Lower leg skin (tissue), 4 donors: ENCODE measurements at places on chromosomes 11 and 22. TPM values are rescaled to one million over a fixed set of nuclear protein-coding genes. Genes with fewer than 3 reads are reported as not detected.

Gene ASCL2
- total RNA-seq = 33.5 TPM

Gene OR5P2
- 2.8 TPM for total RNA-seq

Gene PHOX2A
- total RNA-seq = not detected

Gene SLC5A12
- not detected for total RNA-seq

Gene ROBO3
- 4.0 TPM for total RNA-seq

Gene ZDHHC5
- total RNA-seq = 72.9 TPM

Gene NRXN2
- total RNA-seq = 7.0 TPM

Gene RBMXL2
- total RNA-seq = not detected

Gene TEX54
- not detected for total RNA-seq

Gene KRTAP5-1
- not detected for total RNA-seq

DNA sequence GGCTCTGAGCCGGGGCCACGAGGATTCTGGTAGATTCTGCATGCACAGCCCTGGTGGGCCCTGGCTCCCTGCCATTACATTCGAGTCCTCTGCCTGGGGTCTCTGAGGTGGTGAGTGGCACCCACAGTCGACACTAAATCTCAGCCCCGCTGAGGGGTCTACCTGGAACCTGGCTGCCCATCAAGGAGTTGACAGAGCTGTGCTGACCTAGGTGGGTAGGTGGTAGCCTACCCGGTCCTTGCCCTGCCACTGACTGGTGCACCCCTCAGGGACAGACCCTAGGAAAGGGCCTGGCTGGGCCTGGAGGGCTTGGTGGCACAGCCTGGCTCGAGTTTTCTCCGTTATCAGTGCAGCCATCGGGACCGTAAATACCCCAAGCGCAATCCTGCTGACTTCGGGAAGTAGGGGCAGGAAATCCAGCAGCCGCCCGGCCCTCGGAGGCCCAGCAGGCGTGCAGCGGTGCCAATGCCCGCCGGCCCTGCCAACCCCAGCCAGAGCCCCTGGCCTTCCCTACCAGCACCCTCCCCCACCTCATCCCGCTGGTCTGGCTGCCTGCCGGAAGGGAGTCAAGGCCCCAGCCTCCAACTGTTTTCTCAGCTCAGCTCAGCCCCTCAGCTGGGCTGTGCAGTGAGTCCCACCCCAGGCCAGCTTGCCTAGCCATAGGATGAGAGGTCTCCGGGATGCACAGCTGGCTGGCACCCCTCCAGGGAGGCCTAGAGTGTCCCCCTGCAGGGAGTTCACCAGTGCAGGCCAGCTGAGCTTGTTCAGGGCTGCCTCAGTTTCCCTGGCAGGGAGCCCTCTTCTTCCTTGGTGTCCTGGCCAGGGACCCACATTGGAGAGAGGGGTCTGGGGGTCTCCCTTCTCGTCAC is 80.4 kb upstream of the KCNQ1OT1 start:
- DNase-seq = peak; percentile 80

- DNase-seq = peak; percentile 97
Measured at GRCh38 chr11:62553080-62553838, 6.7 kb upstream of the AHNAK start.

- DNase-seq = no peak
Measured at GRCh38 chr11:123683428-123684170, 29.2 kb upstream of the SCN3B start.

GRCh38 chr11:67353317-67354074 is at the start of gene POLD4:
TSS of gene POLD4 (minus strand) at chr11:67353546. CDS start at chr11:67353399, 147 bp downstream.
- peak; percentile 98 for DNase-seq

DNA sequence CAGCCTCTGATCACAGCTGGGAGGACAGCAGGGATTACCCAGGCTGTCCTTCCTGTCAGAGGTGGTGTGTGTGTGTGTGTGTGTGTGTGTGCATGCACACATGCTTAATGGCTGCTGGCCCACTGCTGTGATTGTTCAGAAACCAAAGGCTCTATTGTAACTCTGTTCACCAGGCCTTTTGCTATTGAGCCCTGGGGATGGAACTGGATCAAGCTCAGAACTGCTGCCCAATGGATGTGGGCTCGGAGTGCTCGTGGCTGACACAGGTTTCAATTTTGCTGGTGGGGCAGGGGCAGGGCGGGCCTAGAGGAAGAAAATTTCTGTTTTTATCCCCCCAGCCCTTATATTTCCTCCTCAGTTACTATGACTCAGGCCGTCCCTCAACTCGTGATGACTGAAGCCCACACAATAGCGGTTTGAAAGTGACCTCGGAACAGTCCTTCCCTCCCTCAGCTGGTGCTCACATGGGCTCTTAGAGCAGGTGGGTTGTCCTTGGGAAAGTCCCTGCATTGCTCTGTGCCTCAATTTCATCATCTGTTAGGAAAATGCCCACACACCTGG is 359.3 kb downstream of the TENM4 start:
- DNase-seq = no peak

GRCh38 chr11:134978388-134979088 is 566.5 kb upstream of the B3GAT1 start:
- peak; percentile 69 for DNase-seq

GRCh38 chr22:36761553-36762240 is 14.2 kb downstream of the IFT27 start:
- no peak for DNase-seq

DNA sequence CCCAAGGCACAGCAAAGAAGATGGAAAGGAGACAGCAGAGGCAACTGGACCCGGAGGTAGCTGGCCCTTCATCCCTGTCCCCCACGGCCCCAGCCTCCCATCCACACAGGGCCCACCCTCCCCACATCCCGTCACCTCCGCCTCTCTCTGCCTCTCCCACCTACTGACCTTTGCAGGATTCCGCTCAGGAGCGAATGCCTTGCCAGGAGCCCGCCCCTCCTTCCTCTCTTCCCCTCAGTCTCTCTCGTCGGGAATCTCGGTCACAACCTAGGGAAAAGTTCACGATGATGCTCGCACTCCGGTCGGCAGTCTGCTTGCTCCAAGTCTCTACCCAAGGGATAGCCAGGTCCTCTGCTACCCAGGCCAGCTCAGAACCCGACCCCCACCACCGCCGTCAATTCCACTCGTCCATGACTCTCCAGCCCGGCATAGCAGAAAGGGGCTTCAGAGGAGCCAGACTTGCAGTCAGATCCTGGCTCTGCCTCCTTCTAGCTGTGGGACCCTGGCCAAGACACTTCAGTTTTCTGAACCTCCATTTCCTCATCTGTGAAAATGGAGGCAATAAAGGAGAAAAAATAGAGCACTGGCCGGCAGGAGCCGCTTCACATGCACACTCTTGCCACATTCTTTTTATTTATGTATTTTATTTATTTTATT is 10.2 kb downstream of the AHNAK start:
- DNase-seq = no peak

GRCh38 chr22:41808400-41808799 is 7.9 kb downstream of the CCDC134 start:
- DNase-seq = no peak

- DNase-seq = no peak
Measured at GRCh38 chr11:45288339-45288738, 2.2 kb upstream of the SYT13 start.

DNA sequence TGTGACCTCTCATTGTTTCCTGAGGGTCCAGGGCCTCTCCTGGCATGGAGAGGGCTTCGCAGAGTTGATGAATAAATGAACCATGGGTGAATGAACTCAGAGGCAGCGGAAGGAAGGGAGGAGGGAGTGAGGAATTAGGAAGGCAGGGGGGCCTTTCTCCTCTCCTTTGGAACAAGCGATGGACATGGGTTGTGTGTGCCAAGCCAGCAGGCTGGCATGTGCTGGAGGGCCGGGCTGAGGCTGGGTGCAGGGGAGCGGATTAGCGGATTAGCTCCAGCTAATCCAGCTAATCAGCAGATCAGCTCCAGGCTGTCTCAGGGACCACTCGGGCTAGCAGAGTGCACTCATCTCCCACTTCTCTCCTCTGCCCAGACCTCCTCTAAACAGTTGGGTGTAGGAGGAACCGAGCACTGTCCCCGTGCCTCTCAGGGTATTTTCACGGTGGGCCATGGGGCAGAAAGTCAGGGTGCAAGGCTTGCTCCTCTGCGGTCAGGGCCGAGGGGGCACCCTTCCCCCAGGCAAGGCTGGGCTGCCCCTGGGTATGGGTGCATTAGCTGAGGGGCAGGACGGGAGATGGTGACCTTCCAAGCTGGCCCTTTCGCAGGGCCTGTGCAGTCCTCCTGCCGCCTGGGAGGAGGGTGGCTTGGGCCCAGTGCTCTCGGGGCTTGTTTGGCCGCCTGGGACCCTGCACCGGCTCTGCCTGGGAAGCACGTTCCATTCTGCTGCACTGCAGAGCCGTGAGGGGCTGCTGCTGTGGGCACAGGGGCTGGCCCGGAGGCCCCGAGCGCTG is 120.3 kb upstream of the B3GAT1 start:
- peak; percentile 74 for DNase-seq

- no peak for DNase-seq
Measured at GRCh38 chr11:18322818-18323570, 627 bp downstream of the GTF2H1 start.

DNA sequence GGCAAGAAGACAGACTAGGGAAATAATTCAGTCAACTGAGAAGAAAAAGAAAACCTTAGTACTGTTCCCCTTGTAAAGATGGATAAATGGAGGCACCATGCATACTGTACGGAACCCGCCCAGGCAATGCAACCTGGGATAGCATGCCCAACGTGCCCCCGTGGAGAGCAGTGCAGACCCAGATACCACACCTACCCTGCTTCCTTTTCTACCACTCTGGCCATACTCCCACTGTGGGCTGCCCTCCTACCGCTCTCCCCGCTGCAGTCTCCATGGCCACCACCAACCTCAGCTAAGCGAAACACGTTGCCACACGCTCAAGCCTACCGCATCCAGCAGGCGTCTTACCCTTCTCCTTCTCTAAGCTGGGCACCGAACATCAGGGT is 117.4 kb upstream of the SERPIND1 start:
- DNase-seq = no peak

DNA sequence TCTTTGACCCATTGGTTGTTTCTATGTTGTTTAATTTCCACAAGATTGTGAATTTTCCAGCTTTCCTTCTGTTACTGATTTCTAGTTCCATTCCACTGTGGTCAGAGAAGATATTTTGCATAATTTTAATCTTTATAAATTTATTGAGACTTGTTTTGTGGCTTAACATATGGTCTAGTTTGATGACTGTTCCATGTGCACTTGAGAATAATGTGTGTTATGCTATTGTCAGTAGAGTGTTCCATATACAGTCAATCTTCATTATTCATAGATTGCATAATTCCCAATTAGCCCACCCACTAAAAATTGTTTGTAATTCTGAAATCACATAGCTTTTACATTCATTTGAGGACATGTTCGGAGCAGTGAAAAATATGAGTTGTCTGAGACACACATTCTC is 346.1 kb upstream of the DDI1 start:
- no peak for DNase-seq

- DNase-seq = no peak
Measured at GRCh38 chr11:37089439-37089838, 491.4 kb upstream of the RAG2 start.

GRCh38 chr22:29596408-29596807 is 7.0 kb upstream of the NF2 start:
- no peak for DNase-seq

DNA sequence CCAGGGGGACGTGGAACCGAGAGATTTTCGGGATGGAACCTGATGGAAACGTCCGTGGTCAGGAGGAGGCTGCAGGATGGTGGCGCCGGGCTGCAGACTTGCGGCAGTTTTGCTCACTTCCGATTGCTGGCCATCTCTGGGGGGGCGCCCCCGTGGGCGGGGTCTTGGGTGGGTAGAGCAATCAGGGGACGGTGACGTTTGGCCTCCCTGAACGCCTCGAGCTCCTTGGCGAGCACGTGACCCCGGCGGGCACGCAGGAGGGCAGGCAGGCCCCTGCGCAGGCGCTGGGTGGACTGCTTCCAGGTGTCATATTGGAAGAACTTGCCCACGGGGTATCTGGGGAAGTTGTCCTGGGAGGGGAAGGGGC is 6.3 kb downstream of the IGF2 start:
- no peak for DNase-seq

DNA sequence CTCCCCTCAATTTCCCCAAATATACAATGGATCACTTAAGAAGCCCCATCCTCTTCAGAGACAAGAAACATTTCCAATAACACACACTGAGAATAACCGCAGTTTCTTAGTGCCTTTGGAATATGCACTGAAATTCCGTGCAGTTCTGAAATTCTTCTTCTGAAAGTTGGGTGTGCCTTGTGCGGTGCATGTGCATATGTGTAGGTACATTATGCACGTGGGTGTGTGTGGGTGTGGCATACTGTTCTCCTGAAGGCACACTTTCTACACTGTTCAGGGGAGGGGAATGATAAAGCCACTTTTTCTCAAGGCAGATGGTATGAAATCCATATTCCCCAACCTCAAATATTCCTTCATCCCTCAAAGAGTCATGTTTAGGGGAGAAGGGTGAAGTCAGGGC is 1.7 kb downstream of the EXPH5 start:
- no peak for DNase-seq

GRCh38 chr11:122883646-122883979 is 1.1 kb downstream of the JHY start:
- DNase-seq = no peak
